Activated naive CD4-positive, alpha-beta T cell (primary cell): ENCODE measurements at places on chromosomes 2 and 18.
A peak's percentile ranks its signal among the peaks of the same experiment; 100 is the strongest.

DNA sequence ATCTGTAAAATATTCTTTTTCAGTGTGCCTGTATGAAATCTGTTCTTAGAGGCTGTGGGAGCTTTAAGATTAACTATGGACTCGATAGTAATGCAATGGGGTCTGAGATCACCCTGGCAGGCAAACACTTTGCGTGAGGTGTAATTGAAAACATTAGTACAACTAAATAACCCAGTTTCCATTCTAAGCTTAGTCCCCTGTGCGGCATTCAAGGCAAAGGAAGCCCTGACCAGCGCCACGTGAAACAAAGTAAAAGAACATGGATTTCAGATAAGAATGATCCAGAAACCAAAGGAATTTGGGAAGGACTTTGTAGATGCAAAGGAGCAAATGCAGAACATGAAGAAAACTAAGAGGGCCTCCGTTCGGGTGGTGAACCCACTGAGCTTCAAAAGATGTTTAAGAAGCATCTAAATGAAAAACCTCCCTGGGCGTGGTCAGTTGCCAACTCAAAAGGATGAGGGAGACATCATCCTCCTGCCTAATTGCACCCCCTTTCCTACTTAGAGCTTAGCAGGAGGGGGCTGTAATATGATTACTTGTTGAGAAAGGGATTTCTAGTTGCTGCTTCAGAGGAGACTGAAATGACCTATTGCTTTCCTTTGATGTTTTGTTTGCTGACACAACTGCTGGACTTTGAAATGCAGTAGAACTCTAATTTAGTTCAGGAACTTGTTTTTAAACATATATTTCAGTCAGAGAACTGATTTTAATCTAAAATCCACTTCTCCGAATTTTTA is 7.9 kb upstream of the CETN1 start:
- no peak for DNase-seq

GRCh38 chr2:219998107-219998506 is 370.7 kb downstream of the SLC4A3 start:
- no peak for DNase-seq

- no peak for DNase-seq
Measured at GRCh38 chr2:216839688-216840087, 20.2 kb downstream of the TNP1 start.

GRCh38 chr2:230326453-230327417 is at the start of gene SP140L:
SP140L (plus strand) TSS chr2:230327193; CDS start chr2:230327270, 77 bp downstream.
- peak; percentile 44 for DNase-seq

DNA sequence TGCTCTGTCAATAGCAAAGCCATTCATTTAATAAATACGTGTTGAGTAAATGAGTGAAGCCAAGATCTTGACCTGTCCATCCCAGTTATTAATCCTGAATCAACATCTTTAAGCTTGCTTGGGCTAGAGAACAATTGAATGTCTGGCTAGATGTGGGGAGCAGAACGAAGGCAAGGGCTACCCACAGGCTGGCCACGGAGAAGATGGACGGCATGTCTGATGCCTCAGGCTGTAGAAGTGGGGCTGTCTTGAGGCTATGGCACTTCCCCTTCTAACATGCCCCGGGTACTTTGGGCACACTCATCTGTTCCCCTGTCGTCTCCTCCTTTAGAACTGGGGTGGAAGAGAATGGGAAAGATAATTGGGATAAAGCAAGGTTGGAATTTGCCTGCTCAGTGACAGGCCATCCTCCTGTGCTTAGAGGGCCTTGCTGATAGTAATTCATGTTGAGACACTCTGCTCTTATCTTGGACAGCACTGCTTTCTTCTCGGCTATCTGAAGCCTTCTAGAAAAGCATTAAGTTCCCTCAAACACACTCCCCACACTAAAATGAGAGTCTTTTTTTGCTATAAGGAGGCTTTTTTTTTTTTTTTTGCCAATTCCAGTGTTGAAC is 225.7 kb downstream of the MREG start:
- DNase-seq: no peak

- DNase-seq: no peak
Measured at GRCh38 chr2:233371641-233372040, 17.3 kb downstream of the DGKD start.

DNA sequence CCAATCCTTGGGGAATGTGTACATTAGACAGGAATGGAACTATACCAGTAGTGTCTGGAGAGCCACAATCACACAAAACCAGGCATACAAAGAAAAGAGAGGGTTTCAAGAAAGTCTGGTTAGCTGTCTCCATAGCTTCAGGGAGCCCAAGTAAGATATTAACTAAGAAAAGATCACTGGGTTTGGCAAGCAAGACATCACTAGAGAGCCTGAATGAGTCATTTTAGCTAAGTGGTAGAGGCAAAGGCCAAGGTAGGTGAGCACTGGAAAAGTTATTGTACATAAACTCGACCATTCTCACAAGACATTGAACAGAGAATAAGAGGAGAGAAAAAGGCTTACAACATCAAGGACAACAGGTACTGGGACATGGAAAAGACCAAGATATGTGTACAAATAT is 143.8 kb upstream of the ARL4C start:
- no peak for DNase-seq

- no peak for DNase-seq
Measured at GRCh38 chr2:86645752-86646151, 22.1 kb upstream of the RNF103 start.

- DNase-seq: no peak
Measured at GRCh38 chr2:239891698-239892097, 133.4 kb downstream of the NDUFA10 start.

DNA sequence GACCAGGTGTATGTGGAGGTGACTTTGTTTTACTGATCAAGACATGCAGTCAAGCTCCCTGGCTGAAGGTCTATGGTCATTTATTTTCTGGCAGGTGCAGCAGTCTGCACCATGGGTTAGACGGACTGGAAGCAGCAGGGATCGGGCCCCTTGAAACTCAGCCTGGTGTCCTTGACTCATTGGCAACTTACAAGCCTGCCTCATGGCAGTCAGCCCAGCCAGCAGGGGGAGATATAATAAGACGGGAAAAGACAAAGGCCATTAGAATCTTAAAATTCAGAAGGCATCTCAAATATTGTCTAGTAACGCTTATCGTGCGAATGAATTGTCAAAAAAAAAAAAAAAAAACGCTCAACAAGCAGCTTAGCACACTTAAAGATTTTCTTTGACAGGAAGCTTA is 308.2 kb downstream of the EN1 start:
- no peak for DNase-seq

DNA sequence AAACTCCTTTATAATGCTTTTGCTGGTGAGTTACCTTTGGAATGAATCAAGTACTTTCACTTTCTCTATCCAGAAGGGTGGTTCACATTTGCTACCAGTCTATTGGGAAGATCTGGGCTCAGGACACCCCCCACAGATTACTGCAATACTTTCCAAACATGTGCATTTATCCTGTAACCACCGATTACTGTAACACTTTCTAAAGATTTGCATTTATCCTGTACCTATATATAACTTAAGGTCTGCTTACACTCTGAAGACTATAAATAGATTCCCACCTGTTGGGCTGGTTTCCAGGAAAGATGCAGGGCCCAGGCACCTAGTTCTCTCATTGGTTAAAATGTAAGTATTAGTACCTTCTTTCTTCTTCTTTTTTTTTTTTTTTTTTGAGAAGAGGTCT is 113.0 kb upstream of the NEDD4L start:
- DNase-seq: no peak

GRCh38 chr2:157808421-157808820 is 67.7 kb downstream of the ACVR1 start:
- no peak for DNase-seq

DNA sequence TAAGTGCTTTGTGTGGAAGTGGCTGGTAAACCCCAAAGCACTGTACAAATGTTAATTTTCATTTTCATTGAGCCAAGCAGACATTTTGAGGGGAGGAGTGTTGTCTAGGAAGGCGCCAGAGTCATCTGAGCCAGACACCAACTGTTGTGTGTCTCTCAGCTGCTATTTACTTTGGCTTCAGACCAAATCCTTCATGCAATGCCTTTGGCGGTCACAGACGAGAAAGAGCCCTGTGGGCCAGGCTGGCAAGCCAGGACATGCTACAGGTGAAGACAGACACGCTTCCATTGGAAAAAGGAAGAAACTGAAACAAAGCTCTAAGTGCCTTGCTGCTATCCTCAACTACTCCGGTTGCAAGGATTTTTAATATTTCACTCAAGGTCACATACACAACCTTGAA is 115.4 kb upstream of the CDC42EP3 start:
- no peak for DNase-seq

DNA sequence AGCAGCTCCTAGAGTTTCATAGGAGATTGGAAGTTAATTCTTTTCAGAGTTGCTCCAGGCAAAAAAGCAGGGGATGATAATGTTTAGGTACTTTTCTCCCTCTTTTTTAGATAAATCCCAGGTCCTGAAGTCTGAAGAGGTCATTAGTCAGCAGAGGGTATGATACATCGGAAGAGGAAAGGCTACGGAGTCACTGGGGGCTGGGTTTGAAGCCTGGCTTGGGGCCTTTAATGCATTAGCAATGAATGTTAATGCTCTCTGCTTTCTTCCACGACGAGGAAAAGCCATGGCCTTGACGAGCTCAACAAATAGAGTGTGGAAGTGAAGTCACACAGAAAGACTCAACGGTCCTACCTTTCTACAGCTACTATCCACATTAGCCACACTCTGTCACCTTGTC is 235.1 kb downstream of the NCKAP5 start:
- no peak for DNase-seq

GRCh38 chr2:232240906-232241305 is 137.6 kb upstream of the ALPP start:
- no peak for DNase-seq

- no peak for DNase-seq
Measured at GRCh38 chr2:71950256-71951082, 197.2 kb downstream of the CYP26B1 start.

DNA sequence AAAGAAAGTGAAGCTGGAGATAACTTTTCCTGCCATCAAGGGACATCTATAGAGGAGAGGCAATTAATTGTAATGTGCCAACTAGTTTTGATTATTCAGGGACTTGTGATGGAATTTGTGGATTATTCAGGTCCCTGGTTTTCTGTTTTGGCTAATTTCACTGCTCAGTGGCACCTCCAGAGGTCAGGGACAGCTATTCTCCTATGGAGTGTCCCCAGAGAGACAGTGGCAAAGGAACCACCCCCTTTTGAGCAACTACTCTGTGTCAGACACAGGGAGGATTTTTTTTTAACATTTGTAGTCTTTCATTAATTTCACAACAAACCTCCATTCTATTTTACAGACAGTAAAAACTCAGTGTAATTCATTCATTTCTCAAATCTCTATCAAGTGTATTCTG is 206.0 kb upstream of the SPRED2 start:
- no peak for DNase-seq

DNA sequence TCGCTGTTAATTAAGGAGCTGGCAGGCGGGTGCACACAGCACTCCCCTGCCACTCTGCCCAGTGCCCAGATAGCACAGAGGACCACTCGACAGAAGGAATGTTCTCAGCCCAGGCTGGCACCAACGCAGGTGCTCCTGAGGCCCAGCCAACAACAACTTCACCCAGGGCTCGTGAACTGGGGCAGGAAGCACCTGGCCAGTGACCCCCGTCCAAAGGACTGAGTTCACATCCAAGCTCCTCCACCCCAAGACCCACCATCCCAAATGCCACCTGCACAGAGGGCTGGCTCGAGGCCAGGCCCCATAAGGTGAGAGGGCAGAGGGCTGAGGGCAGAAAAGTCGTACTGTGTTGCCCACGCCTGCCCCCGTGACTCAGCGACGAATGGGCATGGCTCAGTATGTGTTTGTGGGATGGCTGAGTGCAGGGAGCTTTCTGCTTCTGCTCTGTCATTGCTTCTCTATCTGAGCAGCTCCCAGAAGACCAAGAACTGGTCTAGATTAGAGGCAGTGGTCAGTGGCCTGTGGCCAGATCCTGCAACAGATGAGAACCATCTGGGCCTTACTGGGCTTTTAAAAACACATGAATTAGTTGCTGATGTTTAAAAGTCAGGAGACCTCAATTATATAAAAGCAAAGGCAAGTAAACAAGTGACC is 68.4 kb downstream of the POLR1A start:
- DNase-seq: no peak

DNA sequence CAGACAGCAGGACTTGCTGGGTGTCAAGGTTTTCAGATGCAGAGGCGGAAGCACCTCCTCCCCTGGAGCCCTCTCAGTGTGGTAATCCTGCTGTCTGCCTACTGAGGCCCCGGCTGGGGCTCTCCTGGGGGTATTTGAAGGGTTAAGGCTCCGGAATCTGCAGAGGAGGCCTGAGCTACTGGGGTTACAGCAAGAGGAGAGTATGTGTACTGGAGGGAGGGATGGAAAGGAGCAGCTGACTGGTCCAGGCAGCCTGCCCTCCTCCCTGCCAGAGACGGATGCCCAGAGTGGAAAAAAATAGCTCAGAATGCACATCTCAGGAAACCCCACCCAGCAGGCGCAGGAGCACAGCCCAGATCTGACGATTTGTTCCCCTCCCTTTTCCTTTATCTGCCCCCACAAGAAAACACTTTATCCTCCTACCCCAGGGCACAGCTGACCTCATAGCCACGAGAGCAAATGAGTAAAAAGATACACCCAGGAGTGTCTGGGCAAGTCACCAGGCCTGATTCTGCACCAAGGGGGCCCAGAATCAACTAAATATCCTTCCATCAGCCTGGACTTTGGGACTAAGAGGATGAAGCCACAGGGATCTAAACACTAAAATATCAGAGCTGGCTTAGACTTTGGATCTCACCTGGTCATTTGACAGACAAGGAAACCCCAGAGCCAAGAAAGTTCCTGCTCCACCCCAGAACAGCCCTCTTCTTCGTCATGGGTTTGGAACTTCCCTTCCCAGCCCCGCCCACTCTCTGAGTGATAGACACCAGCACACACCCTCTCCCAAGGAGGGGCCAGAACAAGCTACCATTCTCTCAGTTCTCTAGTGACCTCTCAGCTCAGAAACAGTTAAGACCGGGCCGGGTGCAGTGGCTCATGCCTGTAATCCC is 5.5 kb downstream of the TMBIM1 start:
- no peak for DNase-seq

- DNase-seq: no peak
Measured at GRCh38 chr2:129775952-129776653, 203.4 kb upstream of the RAB6C start.

DNA sequence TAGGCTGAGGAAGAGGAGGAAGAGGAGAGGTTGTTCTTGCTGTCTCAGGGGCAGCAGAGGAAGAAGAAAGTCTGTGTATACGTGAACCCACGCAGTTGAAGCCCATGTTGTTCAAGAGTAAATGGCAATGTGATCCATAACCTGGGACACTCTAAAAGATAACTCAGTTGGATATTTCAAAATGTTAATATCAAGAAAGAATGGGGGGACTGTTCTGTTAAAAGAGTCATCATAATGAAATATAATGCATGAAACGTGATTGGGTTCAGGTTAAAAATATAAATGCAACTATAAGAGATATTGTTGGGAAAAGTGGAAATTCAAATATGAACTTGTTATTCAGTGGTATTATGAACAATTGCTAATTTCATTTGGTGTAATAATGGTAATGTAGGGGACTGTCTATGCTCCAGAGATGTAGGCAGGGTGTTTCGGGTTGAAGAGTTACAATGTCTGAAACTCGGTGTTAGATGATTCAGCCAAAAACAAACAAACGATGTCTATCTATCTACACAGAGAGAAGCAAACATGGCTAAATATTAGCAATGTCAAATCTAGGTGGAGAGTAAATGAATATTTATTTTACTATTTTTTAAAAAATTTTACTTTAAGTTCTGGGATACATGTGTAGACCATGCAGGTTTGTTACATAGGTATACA is 21.1 kb upstream of the POLE4 start:
- DNase-seq: no peak
